Right lobe of liver (tissue), 6 donors: ENCODE measurements at places on chromosomes 12 and 14. TPM values are rescaled to one million over a fixed set of nuclear protein-coding genes. Genes with fewer than 3 reads are reported as not detected.

The PSMA6 gene
- 122 TPM for total RNA-seq

- peak overlapping the region; percentile 35 for H3K27ac ChIP-seq
- no peaks in the 10 kb centered on the region for H3K36me3 ChIP-seq
- peaks cover 3% of the 10 kb centered on the region for H3K4me1 ChIP-seq
- H3K4me3 ChIP-seq: no peak overlapping the region
These were observed 79.7 kb upstream of the RAP1B start for GRCh38 chr12:68530965-68531364.

GRCh38 chr12:132077322-132078100, 66.6 kb downstream of the DDX51 start:
- no peak overlapping the region for H3K27ac ChIP-seq
- no peak overlapping the region for H3K4me3 ChIP-seq
- no peak for DNase-seq
- no peaks in the 10 kb centered on the region for H3K4me1 ChIP-seq
- peaks cover 43% of the 10 kb centered on the region for H3K36me3 ChIP-seq

GRCh38 chr14:101065246-101065645, 161.7 kb upstream of the RTL1 start:
- no peak overlapping the region for H3K27ac ChIP-seq
- H3K4me3 ChIP-seq: no peak overlapping the region
- no peaks in the 10 kb centered on the region for H3K36me3 ChIP-seq
- peak; percentile 22 for DNase-seq

GRCh38 chr14:80313806-80314205, 102.5 kb upstream of the DIO2 start:
- no peaks in the 10 kb centered on the region for H3K36me3 ChIP-seq
- no peaks in the 10 kb centered on the region for H3K4me1 ChIP-seq
- H3K27ac ChIP-seq: no peak overlapping the region
- no peak overlapping the region for H3K4me3 ChIP-seq

The GZMH gene
- not detected for total RNA-seq
